ENCODE measurements at places on chromosomes 12 and 14.

GRCh38 chr12:508795-509194, 49.1 kb downstream of the B4GALNT3 start:
- peaks cover 15% of the 10 kb centered on the region for H3K4me1 ChIP-seq
- no peaks in the 10 kb centered on the region for H3K36me3 ChIP-seq
- H3K4me3 ChIP-seq: no peak overlapping the region
- peaks cover 11% of the 10 kb centered on the region for H3K27me3 ChIP-seq
- DNase-seq: no peak

- no peak for DNase-seq
- no peaks in the 10 kb centered on the region for H3K36me3 ChIP-seq
- no peak overlapping the region for H3K4me3 ChIP-seq
These were observed 92.5 kb downstream of the CALM1 start for GRCh38 chr14:90489306-90489705.

DNA sequence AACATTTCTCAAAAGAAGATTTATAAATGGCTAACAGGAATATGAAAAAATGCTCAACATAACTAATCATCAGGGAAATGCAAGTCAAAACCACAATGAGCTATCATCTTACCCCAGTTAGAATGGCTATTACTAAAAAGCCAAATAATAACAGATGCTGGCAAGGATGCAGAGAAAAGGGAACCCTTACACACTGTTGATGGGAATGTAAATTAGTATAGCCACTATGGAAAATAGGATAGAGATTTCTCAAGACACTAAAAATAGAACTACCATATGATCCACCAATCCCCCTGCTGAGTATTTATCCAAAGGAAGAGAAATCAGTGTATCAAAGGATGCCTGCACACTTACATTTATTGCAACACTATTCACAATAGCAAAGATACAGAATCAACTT, 58.3 kb downstream of the GUCY2C start:
- no peak overlapping the region for H3K27ac ChIP-seq
- no peaks in the 10 kb centered on the region for H3K4me1 ChIP-seq
- H3K4me3 ChIP-seq: no peak overlapping the region
- no peaks in the 10 kb centered on the region for H3K36me3 ChIP-seq

GRCh38 chr14:67276131-67276530, 34.9 kb downstream of the PALS1 start:
- H3K27ac ChIP-seq: no peak overlapping the region
- no peaks in the 10 kb centered on the region for H3K27me3 ChIP-seq
- no peaks in the 10 kb centered on the region for H3K36me3 ChIP-seq
- H3K4me1 ChIP-seq: peaks cover 8% of the 10 kb centered on the region

GRCh38 chr14:39218171-39218769, 15.4 kb upstream of the MIA2 start:
- no peaks in the 10 kb centered on the region for H3K27me3 ChIP-seq
- no peak for DNase-seq
- no peak overlapping the region for H3K4me3 ChIP-seq
- peak overlapping the region; percentile 61 for H3K27ac ChIP-seq
- no peaks in the 10 kb centered on the region for H3K36me3 ChIP-seq

DNA sequence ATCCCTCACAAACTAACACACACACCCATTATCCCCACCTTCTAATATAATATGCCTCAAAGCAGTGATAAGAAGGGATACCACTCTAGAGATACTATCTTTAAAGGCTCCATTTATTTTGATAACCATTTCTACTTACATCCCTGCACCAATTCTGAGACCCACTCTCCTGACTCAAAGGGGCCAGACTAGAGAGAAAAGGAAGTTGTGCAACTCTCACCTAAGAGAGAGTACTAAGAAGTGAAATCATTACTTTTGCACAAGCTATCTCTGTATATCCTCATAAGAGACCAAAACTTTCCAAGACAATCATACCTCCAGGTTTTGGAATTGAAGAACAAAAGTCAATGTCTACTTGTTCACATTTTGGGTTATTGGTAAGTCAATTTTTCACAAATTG, 45.4 kb upstream of the USP15 start:
- H3K27ac ChIP-seq: peak overlapping the region; percentile 22
- DNase-seq: no peak
- H3K4me3 ChIP-seq: no peak overlapping the region
- H3K27me3 ChIP-seq: no peaks in the 10 kb centered on the region
- no peaks in the 10 kb centered on the region for H3K4me1 ChIP-seq

- no peaks in the 10 kb centered on the region for H3K36me3 ChIP-seq
- peak; percentile 30 for DNase-seq
- H3K4me3 ChIP-seq: no peak overlapping the region
- no peak overlapping the region for H3K27ac ChIP-seq
- H3K4me1 ChIP-seq: no peaks in the 10 kb centered on the region
These were observed 125.0 kb upstream of the CCND2 start for GRCh38 chr12:4148418-4149056.

DNA sequence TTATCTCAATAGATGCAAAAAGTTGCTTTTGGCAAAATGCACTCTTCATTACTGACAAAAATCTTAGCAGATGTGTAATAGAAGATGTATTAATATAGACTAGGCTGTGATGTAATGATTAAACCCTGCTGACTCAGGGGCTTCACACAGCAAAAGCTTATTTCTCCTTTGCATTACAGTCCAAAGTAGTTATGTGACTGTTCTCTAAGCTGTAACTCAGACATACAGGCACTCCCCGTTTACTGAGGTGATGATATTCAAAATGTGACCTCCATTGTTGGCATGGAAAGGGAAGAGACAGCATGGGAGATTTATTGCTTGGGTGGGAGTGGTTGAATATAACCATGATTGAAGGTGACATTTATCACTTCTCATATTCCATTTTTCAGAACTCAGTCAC, 331.5 kb downstream of the SNAPC1 start:
- H3K36me3 ChIP-seq: no peaks in the 10 kb centered on the region
- no peaks in the 10 kb centered on the region for H3K27me3 ChIP-seq
- no peak for DNase-seq
